ENCODE measurements at places on chromosomes 1 and 21.

- DNase-seq, result no peak
These were observed 622.0 kb downstream of the KIF26B start for GRCh38 chr1:245776694-245777332.

DNA sequence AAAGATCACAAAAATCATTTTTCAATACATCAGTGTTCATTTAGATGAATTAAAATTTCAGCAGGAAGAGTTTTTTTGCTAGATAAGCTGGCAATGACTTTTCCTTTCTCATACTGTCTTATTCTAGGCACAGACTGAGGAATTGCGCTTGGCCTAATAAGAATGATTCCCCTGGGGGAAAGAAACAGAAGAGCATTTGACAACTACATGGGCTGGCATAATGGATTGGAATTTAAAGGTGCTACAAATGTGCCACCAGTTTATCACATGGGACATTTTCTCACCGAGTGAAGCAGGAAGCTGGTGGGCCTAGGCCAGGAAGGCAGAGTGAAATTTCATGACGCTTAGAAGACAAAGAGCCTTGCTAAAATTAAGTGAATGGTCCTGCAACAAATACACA is 39.3 kb downstream of the CDKN2C start:
- DNase-seq, result no peak

DNA sequence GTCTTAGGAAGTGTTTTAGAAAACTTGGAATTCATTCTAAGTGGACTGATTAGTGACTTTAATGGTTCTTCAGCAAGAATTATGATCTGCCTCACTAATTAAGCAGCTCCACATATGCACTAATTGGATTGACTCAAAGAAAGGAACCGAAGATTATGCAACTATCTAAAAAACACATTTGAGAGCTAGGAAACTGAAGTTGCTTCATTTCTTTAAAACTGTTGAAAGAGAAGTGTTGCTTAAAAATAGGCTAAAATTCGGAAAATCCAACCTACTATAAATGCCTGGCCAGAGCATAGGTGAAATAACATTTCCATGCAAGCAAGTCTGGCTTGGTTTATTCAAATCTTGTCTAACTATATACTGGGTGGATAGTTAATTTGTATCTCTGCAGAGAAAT is 502.9 kb upstream of the ZRANB2 start:
- DNase-seq, result no peak

GRCh38 chr1:39609618-39610331 is 29.7 kb downstream of the HEYL start:
- peak; percentile 88 for DNase-seq

DNA sequence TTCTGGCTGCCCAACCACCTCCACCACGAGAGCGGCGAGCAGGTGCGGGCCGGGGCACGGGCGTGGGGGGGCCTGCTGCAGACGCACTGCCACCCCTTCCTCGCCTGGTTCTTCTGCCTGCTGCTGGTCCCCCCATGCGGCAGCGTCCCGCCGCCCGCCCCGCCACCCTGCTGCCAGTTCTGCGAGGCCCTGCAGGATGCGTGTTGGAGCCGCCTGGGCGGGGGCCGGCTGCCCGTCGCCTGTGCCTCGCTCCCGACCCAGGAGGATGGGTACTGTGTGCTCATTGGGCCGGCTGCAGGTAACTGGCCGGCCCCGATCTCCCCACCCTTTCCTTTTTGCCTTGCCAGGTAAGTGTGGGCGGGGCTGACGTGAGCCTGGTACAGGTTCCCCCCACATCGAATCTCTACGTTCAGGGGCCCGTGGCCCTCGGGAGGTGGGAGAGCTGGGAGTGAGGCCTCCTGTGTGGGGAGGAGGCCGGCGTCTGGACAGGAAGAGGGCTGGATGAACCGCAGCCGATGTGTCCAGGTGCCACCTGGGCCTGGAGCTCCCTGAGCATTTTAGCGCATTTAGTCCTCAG is 51.7 kb downstream of the COL18A1 start:
- no peak for DNase-seq

DNA sequence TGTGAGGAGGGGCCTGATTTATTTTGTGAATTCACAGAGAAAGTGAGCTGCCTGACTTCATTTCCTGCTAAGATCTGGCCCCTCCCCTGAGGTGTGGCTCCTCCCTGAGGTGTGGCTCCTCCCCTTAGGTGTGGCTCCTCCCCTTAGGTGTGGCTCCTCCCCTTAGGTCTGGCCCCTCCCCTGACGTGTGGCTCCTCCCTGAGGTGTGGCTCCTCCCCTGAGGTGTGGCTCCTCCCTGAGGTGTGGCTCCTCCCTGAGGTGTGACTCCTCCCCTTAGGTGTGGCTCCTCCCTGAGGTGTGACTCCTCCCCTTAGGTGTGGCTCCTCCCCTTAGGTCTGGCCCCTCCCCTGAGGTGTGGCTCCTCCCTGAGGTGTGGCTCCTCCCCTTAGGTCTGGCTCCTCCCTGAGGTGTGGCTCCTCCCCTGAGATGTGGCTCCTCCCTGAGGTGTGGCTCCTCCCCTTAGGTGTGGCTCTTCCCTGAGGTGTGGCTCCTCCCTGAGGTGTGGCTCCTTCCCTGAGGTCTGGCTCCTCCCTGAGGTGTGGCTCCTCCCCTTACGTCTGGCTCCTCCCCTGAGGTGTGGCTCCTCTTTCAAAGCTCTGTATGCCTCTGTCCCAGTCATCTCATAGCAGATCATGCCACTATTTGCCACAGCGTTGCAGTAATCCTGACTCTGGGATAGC is 26.9 kb upstream of the LRRC3 start:
- DNase-seq, result peak; percentile 26

GRCh38 chr1:111497592-111497991 is 5.8 kb downstream of the ADORA3 start:
- DNase-seq, result no peak

DNA sequence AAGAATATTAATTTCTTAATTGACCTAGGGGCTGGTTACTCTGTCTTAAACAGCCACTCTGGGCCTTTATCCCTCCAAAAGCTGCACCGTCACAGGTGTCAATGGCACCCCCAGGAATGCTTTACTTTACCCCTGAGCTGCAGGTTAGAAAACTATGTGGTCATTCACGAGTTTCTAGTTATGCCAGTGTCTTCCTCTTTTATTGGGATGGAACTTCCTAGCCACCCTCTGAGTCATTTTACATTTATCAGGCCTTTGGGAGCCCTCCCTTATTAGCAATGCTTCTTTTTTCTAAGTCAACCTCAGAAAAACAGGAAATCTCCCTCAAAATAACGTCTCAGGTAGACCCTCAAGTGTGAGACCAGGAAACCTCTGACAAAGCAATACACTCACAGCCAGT is 59.4 kb upstream of the USH2A start:
- no peak for DNase-seq

DNA sequence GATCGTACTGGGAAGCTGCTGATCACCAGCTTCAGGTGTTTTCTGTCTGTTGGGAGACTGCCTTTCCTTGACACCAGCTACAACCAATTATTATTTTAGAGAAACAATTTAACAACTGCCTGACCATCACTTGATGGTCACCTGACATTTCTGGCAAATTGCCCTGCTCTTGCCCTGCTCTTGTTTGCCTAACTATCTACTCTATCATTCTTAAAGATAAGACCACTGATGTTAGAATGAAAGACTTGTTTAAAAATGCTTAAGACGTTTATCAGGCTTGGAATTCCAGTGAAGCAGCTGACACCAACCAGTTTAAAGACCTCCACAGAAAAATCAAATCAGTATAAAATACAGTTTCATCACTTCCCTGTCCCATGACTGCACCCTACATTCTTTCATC is 423.3 kb upstream of the CAMK1G start:
- DNase-seq, result no peak

DNA sequence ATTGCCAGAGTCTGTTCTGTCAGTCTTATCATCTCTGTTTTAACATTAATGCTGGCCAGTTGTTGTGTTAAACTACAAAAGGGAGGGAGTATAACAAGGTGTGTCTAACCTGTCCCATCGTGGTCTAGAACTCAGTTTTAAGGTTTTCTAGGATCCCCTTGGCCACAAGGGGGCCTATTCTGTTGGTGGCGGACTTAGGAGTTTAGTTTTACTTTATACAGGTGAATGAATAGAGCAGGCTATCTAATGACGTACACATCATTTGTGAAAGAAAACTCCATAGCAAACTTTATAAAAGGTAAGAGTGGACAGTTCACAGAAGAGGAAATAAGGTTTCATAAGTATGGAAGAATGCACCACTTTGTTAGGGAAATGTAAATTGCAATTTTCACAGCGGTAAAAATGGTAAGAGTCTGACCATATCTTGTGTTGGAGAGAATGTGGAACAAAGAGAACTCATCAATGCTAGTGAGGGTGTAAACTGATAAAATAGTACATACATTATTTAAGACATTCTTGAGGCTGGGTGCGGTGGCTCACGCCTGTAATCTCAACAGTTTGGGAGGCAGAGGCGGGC is 2.5 kb upstream of the ATF6 start:
- DNase-seq, result peak; percentile 40

GRCh38 chr21:32916522-32917099 is 109.1 kb upstream of the OLIG2 start:
- DNase-seq, result no peak

DNA sequence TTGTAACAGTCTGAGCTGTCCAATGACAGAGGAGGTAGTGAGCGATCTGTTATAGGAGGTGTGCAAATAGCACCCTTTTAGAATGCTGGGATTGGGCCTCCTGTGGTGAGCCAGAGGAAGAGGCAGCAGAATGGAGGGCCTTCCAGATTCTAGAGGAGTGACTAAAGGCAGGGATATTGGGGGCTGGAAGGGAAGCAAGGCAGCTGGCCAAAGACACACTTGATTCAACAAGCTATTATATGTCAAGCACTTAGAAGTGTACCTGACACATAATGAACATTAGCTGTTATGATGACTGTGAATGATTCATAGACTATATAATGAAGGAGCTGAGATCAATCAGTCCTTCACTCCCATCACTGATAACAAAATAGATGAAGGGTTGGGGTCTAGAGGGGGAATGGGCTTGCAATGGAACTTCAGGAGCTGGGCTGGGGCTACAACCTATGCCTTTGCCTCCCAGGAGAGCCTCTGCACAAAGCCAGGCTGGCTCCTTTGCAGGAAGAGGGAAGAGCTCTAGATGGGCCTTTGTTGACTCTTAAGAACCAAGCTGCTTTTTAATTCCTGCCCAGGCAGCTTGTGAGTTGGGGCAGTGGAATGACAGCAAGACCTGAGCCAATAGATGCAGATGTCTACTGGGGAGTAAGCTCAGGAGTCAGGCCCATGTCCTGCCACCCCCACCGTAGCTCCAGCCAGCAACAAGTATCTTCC is 2.3 kb upstream of the MKNK1 start:
- no peak for DNase-seq

Data from activated naive CD8-positive, alpha-beta T cell treated with anti-CD3 and anti-CD28 coated beads, Interleukin-2, amount 50 U/mL, for 24 hours (primary cell).